ENCODE measurements at places on chromosomes 1 and 21. TPM values are rescaled to one million over a fixed set of nuclear protein-coding genes. Genes with fewer than 3 reads are reported as not detected.
A peak's percentile ranks its signal among the peaks of the same experiment; 100 is the strongest.

DNA sequence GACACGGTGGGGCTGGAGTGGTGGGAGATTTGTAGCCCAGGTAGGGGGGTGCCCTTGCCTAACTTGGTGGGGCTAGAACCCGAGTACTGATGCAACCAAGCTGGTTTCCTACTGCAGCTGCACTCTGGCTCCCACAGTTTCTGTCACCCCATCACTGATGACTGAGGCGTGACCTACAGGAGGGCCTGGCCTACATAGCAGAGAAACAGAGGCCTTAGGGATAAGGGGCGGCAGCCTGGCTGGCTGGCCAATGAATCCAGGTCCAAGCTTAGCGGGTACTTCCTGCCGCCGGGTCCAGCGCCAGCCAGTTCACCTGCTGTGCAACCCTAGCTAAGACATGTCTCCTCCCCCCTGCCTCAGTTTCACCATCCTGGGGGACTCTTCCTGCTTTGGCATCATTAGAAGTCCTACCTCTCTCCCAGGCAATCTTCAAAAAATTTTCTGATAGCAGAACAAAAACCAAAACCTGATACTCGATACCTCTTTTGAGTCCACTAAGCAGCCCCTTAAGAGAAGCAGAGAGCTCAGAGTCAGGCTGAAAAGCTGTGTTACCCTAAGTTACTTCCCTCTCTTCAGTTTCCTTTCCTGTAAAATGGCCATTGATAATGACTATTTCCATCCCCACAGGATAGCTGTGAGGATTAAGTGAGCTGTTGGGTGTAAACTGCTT is 27.3 kb upstream of the RNF19B start:
- H3K4me1 ChIP-seq = peaks cover 17% of the 10 kb centered on the region
- no peak overlapping the region for H3K4me3 ChIP-seq
- H3K27me3 ChIP-seq = no peaks in the 10 kb centered on the region
- H3K36me3 ChIP-seq = no peaks in the 10 kb centered on the region
- peak overlapping the region; percentile 78 for H3K27ac ChIP-seq

Gene CFAP57
- 0.88 TPM for total RNA-seq

- H3K27me3 ChIP-seq = no peaks in the 10 kb centered on the region
- no peaks in the 10 kb centered on the region for H3K4me1 ChIP-seq
- H3K36me3 ChIP-seq = peaks cover 5% of the 10 kb centered on the region
- no peak for DNase-seq
- H3K4me3 ChIP-seq = no peak overlapping the region
- no peak overlapping the region for H3K27ac ChIP-seq
These were observed 43.3 kb downstream of the S100B start for GRCh38 chr21:46561445-46562090.

DNA sequence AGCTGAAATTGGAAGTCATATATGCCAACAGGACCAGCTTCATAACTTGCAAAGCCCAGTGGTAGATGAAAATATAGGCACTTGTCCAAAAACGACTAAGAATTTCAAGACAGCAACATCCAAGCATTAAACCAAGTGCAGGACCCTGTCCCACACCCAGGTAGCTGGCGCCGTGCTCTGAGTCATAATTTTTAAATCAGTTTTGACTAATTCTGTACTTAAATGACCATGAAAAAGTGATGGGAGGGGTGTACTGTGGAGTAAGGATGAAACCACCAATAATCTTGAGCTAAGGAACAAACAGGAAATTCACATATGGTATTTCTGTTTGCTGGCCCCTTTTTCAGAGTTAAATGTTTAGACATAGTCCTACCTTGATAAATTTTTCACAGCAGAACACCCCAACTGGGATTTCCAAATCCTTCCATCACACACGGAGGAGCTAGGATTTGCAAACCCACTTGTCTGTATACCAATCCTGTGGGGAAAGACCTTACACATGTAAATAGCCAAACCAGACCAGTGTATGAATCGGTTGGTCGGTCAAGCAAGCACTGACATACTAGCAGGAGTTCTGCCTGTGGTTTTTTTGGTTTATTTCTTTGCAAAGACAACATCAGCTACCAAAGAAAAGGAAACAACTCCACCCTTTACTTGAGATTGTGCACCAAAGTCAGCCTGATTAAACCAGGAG is 235.7 kb upstream of the RAB4A start:
- H3K36me3 ChIP-seq = no peaks in the 10 kb centered on the region
- DNase-seq = no peak
- no peaks in the 10 kb centered on the region for H3K27me3 ChIP-seq

GRCh38 chr21:25637851-25638659 is 1.0 kb upstream of the JAM2 start:
- peak overlapping the region; percentile 81 for H3K4me3 ChIP-seq
- no peaks in the 10 kb centered on the region for H3K4me1 ChIP-seq
- no peak overlapping the region for H3K27ac ChIP-seq

Gene PLCH2
- 0.16 TPM for total RNA-seq

- no peaks in the 10 kb centered on the region for H3K36me3 ChIP-seq
- H3K27me3 ChIP-seq = peaks cover 3% of the 10 kb centered on the region
- no peak overlapping the region for H3K27ac ChIP-seq
- DNase-seq = no peak
These were observed 3.2 kb upstream of the TNFRSF8 start for GRCh38 chr1:12059722-12060464.

Gene IFI16
- total RNA-seq = 96.2 TPM

DNA sequence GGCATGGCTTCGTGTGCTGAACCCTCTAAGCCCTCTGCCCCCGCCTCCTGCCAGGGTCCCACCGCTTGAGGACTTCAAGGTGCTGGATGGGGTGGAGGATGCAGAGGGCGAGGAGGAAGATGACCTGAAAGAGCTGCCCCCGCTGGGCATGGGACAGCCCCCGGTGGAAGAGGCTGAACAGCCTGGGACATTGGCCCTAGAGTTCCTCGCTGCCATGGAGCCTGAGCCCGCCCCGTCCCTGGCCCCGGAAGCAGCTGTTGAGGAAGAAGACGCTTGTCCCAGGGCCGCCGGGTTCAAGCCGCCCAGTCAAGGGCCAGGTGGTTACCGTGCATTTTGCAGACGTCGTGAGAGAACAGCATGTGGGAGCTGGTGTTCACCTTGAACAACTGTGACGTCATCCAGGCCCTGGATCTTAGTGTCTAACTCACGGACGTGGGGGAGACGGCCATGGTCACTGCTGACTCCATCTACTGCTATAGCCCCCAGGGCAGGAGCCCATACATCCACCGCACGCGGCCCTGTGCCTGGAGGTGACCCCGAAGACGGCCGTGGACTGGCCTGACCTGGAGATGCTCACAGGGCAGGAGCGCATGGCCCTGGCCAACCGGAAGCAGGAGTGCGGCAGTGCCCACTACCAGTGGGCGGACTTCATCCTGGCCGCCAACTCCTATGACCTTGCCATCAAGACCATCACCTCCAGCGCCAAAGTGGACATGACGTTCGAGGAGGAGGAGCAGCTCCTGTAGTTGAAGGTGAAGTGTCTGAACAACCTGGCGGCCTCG is 90.1 kb downstream of the PPP1R12B start:
- H3K4me1 ChIP-seq = no peaks in the 10 kb centered on the region
- H3K4me3 ChIP-seq = no peak overlapping the region
- no peaks in the 10 kb centered on the region for H3K27me3 ChIP-seq
- DNase-seq = no peak
- H3K27ac ChIP-seq = no peak overlapping the region
- peaks cover 4% of the 10 kb centered on the region for H3K36me3 ChIP-seq

- no peaks in the 10 kb centered on the region for H3K27me3 ChIP-seq
- H3K27ac ChIP-seq = no peak overlapping the region
- H3K4me1 ChIP-seq = no peaks in the 10 kb centered on the region
- no peak overlapping the region for H3K4me3 ChIP-seq
- no peak for DNase-seq
These were observed 135.6 kb upstream of the CACNA1E start for GRCh38 chr1:181347495-181348390.

Gene RXFP4
- total RNA-seq = not detected

DNA sequence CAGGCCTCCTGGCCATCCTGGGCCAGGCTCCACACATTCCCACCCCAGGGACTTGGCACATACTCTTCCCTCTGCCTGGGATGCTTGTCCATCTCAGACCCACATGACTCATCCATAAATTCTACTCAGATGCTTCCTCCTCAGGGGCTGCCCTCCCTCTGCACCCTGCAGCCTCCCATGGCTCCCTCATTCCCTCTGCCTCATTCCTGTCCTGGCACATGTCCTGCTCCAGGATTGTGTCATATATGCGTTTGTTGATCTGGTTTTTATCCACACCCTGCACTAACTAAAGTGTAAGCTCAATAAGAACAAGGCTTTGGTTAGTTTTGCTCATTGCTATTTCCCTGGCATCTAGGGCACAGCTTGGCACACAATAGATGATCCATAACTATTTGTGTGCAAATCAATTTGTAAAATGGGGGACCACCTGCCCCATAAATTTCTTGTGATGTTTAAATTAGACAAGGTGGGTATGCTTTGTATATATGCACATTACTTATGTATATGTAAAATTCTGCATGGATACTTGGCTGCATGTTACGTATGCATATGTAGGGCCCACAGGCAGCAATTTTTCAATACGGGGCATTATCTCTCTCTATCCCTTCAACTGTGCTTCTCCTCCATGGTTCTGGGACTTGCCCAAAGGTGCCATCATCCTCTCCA is 191.4 kb downstream of the PTPRU start:
- no peak overlapping the region for H3K4me3 ChIP-seq
- DNase-seq = no peak
- no peak overlapping the region for H3K27ac ChIP-seq
- no peaks in the 10 kb centered on the region for H3K27me3 ChIP-seq
- H3K4me1 ChIP-seq = no peaks in the 10 kb centered on the region
- H3K36me3 ChIP-seq = no peaks in the 10 kb centered on the region

DNA sequence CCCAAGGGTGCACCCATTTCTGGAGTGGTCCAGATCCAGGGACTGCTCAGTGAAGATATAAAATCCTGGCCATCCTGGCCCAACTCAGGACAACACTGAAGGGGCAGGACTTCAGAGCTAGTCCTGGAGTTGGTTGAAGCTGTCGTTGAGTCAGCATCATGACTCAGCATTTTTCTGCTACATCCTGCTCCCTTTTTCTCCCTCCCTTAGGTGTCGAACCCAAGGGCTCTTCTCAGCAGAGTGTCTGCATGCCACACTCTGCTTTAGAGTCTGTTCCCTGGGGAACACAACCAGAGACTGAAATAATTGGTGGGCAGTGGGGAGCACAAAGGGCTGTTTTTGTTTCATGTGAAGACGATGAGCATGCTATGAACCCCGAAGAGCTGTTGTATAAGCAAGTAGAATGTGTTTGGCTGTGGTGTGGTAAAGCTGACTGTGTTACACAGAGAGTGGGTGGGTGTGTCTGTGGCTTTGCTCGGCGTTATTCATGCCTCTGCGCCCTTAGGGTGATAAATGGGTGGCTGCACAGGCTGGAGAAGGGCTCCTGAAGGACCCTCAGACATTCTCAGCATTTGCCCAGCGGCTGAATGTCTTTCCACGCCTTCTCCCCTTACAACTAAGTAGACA is 167.2 kb downstream of the CYYR1 start:
- H3K4me1 ChIP-seq = no peaks in the 10 kb centered on the region
- H3K27me3 ChIP-seq = no peaks in the 10 kb centered on the region
- H3K27ac ChIP-seq = no peak overlapping the region
- H3K36me3 ChIP-seq = no peaks in the 10 kb centered on the region
- no peak overlapping the region for H3K4me3 ChIP-seq

Gene SMCP
- not detected for total RNA-seq

DNA sequence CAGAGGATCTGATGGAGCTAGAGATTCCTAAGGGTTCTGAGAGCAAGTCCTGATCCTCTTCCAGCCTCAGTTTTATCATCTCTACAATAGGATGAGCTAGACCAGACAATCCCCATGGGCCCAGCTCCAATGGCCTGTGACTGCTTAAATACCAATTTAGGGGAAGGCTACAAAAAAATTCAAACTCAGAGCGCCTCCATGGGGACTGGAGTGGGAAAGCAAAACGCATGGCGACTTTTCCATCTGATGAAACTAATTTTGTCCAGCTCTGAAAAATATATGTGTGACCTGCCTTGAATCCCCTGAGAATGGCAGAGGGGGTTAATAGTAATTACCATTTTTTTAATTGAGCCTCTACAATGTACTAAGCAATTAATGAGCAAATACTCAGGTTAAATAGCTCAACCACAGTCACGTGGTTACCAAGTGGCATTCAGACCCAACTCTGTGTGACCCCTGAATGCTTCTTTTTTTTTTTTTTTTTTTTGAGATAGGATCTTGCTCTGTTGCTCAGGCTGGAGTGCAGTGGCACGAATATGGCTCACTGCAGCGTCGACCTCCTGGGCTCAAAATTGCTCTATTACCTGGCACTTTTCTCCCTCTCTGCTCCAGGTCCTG is 8.4 kb downstream of the EXTL1 start:
- no peaks in the 10 kb centered on the region for H3K27me3 ChIP-seq
- H3K4me3 ChIP-seq = no peak overlapping the region
- H3K27ac ChIP-seq = no peak overlapping the region
- peaks cover 2% of the 10 kb centered on the region for H3K4me1 ChIP-seq
- no peaks in the 10 kb centered on the region for H3K36me3 ChIP-seq
- no peak for DNase-seq

- no peak for DNase-seq
- no peak overlapping the region for H3K4me3 ChIP-seq
- H3K27ac ChIP-seq = no peak overlapping the region
- no peaks in the 10 kb centered on the region for H3K27me3 ChIP-seq
- no peaks in the 10 kb centered on the region for H3K36me3 ChIP-seq
These were observed 68.7 kb downstream of the TEX35 start for GRCh38 chr1:178581351-178582303.

- no peaks in the 10 kb centered on the region for H3K36me3 ChIP-seq
- H3K27me3 ChIP-seq = no peaks in the 10 kb centered on the region
- H3K4me3 ChIP-seq = no peak overlapping the region
These were observed 124.0 kb downstream of the SYT2 start for GRCh38 chr1:202586018-202586821.

Gene FHAD1
- total RNA-seq = 2.3 TPM

DNA sequence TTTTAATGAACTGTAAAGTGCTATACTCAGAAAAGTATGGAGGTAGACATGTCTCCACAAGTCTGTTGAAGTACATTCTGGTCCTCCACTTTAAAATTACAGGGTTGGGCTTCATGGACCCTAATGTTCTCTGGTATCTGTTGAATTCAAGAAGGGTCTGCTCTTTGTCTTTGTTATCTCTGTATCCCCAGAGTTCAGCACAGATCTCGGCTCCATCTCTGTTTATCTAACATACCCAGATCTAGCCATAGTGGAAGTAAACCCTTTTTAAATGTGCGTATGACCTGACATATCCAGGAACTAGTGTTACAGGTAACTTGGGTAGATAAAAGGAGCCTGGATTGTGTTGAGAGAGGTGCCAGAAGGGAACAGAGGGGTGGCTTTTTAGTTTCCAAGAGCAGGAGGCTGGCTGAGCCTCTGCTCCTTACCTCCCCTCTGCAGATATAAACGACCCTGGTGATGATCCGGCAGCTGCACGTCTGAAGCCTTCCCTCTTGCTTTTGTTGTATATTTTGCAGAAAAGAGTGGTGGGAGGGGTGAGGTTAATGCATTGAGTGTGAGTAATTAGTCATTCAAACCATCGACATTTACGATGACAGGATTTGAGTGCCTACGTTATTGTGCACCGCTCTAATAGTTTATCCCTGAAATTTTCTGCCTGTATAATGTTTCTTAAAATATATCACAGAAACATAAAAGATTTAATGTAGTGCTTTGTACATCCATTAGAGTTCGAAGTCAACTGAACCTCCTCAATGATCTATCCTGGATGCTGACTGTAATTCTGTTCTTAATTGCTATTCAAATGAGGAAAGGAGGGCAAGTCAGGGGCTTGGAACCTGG is 30.8 kb downstream of the ELAVL4 start:
- H3K27ac ChIP-seq = no peak overlapping the region
- H3K4me3 ChIP-seq = no peak overlapping the region
- no peak for DNase-seq
- no peaks in the 10 kb centered on the region for H3K4me1 ChIP-seq
- H3K27me3 ChIP-seq = peaks cover 7% of the 10 kb centered on the region

GRCh38 chr1:214989341-214989740 is 93.2 kb upstream of the KCNK2 start:
- no peak overlapping the region for H3K27ac ChIP-seq
- H3K27me3 ChIP-seq = no peaks in the 10 kb centered on the region
- H3K4me1 ChIP-seq = no peaks in the 10 kb centered on the region
- no peaks in the 10 kb centered on the region for H3K36me3 ChIP-seq
